ENCODE measurements at places on chromosomes 7 and 10.

- no peak for DNase-seq
These were observed 423 bp downstream of the BAZ1B start for GRCh38 chr7:73521636-73522104.

- no peak for DNase-seq
These were observed 27.9 kb upstream of the CDK14 start for GRCh38 chr7:90568213-90568612.

DNA sequence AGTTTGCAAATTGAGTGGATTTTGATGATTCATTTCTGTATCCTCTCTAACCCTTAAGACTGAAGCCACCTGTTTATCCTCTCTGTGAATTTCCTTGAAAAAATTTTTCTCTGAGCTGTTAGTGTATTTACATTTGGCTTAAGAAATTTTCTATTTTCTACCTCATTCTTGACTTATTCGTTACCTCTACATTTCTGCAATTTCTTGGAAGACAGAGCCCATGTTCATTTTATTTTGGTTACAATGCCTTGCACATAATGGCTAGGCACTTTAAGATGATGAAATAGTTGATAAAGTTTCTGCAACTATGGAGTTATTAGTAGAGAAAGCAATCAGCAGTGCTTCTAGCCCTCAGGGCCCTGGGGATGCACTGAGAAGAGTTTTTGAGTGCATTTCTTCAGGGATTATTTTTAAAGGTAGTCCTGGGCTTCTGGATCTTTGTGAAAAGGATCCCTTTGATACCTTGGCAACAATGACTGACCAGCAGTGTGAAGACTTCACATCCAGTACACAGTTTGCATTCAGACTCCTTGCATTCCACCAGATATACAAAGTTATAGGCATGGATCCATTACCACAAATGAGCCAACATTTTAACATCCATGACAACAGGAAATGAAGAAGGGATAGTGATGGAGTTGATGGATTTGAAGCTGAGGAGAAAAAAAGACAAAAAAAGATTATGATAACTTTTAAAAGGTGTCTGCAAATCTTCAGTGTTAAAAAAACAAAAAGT, 68.2 kb downstream of the CH25H start:
- no peak for DNase-seq

- DNase-seq = no peak
These were observed 30.1 kb downstream of the BTBD16 start for GRCh38 chr10:122301055-122301810.

DNA sequence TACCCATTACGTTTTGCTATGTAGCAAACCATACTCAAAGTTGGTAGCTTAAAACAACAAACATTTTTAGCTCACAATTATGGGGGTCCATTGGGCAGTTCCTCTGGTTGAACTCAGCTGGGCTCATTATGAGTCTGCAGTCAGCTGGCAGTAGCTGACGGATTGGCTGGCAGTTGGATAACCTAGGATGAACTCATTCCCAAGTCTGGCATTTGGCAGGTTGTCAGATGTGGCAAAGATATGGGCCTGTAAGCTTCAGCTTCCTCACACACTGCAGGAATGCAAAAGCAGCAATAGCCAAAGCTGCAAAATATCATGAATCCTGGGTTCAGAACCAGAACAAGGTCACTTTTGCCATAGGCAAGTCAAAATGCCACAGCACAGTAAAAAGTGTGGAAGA, 412.2 kb upstream of the SORCS1 start:
- DNase-seq = no peak

DNA sequence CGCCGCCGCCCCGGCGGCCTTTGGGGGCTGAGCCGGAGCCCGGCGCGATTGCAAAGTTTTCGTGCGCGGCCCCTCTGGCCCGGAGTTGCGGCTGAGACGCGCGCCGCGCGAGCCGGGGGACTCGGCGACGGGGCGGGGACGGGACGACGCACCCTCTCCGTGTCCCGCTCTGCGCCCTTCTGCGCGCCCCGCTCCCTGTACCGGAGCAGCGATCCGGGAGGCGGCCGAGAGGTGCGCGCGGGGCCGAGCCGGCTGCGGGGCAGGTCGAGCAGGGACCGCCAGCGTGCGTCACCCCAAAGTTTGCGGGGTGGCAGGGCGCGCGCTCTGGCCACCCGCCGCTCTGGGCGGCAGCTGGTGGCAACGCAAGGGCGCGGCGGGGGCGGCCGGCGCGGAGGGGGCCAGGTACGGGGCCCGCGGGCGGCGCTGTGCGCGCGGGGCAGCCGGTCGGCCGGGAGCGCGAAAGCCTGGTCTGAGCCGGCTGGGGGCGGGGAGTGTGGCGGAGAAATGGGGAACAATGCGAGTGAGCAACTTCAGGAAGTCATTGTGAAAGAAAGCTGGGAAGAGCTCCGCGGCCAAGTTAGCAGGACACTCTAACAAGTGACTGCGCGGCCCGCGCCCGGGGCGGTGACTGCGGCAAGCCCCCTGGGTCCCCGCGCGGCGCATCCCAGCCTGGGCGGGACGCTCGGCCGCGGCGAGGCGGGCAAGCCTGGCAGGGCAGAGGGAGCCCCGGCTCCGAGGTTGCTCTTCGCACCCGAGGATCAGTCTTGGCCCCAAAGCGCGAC, at the start of gene IKZF1:
Gene IKZF1, plus strand, starts transcription at position 588 of the 782 bp plus-strand sequence. CDS start 14,346 bp downstream, outside the sequence.
- peak; percentile 71 for DNase-seq

GRCh38 chr10:113179265-113179664, 229.2 kb downstream of the TCF7L2 start:
- no peak for DNase-seq

DNA sequence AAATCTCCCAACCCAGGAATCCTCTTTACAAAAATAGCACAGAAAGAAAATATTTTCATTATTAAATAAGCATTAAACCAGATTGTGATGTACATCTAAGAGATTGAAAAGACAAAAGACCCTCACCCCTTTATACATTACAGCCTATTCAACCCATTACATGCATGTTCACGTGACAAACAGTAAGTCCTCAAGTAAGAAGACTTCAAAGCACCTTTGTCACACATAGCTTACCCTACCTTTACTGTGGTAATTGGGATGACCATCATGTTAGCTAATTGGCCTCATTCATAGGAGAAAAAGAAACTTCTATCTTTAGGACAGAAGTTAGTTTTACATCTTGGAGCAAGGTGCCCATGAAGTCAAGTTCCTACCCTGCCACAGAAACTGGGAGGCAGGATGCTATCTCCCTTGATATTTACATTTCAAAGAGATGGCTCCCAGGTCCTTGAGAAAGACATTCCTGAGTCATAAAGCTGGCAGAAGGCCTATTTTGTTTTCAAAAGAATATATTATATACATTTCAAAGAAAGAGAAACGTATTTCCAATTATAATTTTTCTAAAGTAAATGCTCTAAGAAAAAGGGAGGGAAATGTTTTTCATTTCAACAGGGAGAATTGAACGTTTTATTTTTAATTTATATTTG, 48.1 kb downstream of the GNAI1 start:
- DNase-seq = no peak

DNA sequence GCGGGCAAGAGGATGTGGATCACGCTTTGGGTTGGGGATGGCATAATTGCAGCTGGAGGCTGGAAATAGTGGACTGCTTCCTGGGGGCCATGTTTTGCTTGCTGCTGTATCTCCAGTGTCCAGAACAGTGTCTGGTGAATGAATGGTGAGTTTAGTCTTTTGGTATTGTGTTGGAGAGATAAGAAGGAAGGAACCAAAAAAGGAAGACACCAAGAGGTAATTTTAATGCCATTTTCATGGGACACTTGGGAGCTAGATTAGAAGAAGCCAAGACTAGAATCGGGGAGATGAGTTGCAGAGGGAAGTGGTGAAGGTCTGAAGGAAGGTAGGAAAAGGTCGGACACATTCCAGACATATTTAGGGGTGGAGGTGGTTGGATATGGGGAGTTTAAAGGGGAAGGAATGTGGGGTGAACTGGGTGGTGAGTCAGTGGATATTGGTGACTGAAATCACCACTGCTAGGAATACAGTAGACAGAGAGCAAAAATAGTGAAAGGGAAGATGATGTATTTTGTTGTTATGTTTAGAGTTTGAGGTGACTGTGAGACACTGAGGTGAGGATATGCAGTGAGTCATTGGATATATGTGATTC, 76.7 kb downstream of the CCNY start:
- no peak for DNase-seq

- no peak for DNase-seq
These were observed 27.0 kb upstream of the FRAT2 start for GRCh38 chr10:97361537-97361901.

- DNase-seq = no peak
These were observed 6.9 kb downstream of the ARMC3 start for GRCh38 chr10:22934726-22935125.

DNA sequence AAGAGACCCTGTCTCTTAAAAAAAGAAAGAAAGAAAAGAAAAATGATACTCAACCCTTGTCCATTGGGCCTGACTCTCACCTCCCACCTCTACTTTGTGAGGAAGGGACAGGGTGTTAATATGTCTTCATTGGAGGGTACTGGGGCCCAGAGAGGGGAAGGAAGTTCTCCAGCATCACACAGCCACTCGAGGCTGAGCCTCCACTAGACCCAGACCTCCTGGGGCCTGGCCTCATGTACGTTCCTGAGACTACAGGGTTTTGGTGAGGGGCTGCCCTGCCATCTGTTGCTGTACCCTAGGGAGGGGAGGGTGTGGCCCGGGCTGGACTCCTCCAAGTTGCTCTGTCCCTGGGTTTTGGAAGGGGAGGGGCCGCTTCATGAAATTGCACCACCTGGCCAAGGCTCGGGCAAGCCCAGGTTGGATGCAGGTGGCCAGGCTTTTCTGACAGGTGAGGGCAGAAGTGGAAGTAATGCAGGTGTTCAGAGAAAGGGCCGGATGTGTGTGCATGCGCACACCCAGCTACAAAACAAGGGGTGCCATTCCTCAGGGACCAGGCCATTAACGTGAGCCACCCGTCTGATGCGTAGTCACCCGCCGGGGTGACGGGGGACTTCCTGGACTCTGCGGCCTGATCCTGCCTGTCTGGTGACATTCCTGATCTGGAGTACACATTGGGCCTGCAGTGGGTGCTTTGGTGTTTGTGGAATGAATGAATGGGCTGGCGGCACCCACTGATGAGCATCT, 21.7 kb downstream of the GTF2IRD1 start:
- DNase-seq = no peak

GRCh38 chr7:33201821-33202220, 72.5 kb downstream of the BBS9 start:
- DNase-seq = no peak

DNA sequence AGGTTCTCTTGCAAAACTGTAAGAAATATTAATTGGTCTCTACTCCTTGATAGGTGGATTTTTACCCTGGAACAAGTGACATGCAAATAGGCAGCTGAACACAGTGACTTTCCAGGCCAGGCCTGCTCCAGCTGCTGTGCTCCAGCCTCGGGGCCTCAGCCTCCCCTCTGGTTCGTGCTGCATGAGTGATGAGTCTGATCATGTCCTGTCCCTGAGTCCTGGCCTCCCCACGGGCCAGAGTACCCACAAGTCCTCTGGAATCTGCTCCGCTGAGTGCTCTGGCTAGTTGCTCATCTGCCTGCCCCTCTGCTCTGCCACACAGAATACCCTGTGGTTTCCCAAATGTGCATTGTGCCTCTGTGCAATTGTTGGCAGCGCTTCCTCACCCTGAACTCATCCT, 80.1 kb upstream of the PDZD8 start:
- no peak for DNase-seq

- DNase-seq = no peak
These were observed 55.5 kb upstream of the LRGUK start for GRCh38 chr7:134071355-134072331.

DNA sequence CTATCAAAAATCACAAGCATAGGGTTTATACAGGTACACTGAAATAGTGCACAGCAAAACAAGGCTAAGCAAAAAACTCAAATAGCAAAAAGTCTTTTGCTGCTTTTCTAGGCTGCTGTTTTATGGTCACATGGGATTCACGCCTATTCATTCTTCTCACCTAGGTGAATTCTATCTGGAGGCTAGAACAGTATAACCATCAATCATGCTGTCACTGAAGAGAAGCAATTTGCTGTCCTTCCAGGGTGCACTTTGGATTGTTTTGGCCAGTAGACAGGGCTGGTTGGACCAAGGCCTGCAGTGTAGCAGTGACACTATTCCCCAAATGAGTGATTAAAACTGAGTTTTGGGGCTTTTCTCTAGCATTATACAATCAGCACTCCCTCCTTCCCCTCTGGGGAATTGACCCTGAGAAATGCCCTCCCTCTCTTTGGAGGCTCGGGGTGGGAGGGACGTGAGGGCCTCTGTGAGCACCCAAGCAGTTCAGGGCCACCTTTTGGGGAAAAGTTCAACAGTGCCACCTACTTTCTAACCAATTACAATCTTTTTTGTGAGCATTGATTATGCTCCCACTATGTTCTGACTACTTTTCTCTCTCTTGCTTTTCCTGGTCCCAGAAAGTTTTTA, 16.2 kb upstream of the SND1 start:
- no peak for DNase-seq

DNA sequence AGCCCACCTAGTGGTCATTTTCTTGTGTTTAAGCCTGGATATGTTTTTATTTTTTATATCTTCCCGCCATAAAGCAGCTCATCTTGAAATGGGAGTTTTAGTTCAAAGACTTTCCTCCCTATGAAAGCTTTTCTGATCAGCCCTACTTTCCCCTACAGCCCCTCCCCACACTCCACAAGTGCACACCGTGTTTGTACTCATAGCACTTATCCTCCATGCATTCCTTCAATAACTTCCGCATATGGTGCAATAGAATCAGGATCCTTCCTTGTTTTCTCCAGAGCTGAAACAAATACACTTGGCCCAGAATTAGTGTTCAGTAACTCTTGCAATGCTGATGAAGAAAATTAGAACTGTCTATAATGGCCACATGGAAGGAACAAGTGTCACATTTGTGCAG, 235.9 kb downstream of the KCNMA1 start:
- no peak for DNase-seq

DNA sequence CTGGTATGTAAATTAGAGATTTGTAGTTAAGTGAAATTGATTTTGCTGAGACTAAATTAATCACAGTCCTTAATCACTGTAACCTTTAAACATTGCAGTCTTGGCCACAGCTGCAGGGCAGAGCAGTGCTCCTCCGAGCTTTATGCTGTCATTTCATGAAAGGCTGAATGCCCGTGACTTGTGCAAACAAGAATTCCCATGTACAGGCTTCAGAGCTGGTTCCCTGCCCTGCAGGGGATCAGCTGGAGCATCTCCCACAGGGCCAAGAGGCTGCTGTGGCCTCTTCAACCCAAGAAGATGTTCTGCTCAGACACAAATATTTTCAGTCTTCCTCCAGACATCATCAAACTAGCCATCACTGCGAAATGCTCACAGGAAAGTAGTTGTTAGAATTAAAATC, 419.1 kb downstream of the AUTS2 start:
- DNase-seq = no peak

All from activated CD8-positive, alpha-beta memory T cell treated with anti-CD3 and anti-CD28 coated beads, Interleukin-2, amount 10 ng/mL, durations not matched to agents 7 days and 5 days (primary cell).